Naive thymus-derived CD8-positive, alpha-beta T cell (primary cell): ENCODE measurements at places on chromosomes 16 and 17.

GRCh38 chr17:57487573-57487972 lies 231.2 kb downstream of the MSI2 start:
- DNase-seq: no peak

GRCh38 chr17:81259058-81259605 lies 20.0 kb downstream of the NDUFAF8 start:
- DNase-seq: no peak

DNA sequence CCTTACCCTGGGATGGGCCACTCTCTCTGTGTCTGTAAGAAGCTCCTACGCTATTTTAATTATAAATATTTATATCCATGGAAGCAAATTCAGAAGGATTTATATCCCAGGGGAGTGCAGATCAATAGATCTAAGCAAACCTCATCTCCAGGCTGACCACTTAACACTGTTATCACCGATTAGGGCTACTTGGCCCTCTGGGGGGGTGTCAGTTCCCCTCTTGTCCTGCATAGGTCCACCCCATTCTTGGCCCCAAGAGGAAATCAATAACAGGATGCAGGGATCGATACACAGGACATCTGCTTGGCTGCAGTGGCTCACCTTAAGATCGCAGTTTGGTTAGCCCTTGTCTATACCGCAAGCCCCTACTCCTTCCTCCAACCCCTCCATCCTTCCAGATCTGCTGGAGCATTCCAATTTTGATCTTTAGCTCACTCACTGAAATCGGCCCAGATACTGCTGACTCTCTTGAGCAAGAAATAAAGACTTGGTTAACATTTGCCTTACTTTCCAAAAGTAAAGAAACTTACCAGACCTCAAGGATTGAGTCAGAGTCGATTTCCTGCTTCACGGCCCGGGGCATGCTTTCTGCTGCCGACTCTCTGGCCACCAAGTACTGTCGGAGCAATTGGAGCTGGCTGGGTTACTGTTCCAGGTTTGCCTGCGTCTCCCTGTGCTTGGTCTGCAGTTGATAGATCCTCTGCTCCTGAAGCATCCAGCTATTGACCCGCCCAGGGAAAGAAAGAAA lies 112.3 kb upstream of the PMFBP1 start:
- no peak for DNase-seq

DNA sequence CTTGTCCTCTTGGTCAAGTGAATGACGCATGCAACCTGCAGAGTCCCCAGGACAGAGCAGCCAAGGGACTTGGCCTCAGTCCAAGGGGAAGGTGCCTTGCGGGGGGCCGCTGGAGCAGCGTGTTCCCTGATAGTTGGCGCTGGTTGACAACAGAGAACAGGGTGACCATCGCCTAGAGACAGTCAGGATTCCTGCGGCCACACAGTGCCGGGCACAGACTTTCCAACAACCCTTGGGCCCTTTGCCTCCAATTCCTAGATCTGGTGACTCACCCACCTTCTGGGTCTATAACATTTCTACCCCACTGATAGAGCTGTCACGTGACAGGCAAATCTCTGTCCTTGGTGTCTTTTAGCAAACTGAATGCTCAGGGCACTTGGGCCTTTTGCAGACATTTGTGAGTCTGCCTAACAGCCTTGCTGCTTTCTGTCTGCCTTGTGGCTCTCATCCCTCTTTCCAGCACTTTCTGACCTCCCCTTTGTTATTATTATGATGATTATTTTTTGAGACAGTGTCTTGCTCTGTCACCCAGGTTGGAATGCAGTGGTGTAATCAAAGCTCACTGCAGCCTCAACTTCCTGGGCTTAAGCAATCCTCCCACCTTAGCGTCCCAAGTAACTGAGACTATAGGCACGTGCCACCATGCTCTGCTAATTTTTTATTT lies 11.9 kb upstream of the TEDC2 start:
- no peak for DNase-seq

GRCh38 chr16:60586493-60586892 lies 1449.7 kb downstream of the CDH8 start:
- no peak for DNase-seq

DNA sequence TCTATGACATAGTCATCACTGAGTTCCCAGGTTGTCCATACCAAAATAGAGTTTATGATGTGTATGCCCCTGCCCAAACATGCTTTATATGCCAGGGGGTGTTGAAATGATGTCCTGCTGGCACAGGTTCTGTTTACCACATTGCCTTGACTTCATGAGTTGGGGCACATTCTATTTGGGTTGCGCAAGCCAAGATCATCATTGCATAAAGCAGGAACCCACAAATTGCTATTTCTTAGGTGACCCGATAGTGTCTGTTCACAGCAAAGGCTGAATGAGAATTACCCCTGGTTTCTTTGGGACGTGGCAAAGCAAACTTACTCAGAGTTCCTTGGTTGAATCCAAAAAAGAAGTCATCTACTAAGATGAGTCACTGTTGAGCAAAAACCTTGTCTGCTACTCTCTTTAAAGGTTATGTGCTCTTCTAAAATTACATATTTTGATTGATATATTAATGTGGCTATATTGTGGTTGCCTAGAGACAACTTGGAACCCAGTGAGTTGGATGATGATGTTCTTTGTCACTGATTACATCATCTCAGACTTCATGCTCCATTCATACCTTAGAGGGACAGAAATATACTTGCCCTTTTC lies 912.6 kb upstream of the SOX9 start:
- no peak for DNase-seq

- no peak for DNase-seq
These were observed 1.6 kb downstream of the CYGB start for GRCh38 chr17:76535788-76536510.
